ENCODE measurements at places on chromosomes 11 and 22.

- no peak for DNase-seq
Observed at GRCh38 chr22:19619144-19620009, 94.9 kb upstream of the SEPTIN5 start.

GRCh38 chr11:65479184-65480145, 19.4 kb upstream of the MALAT1 start:
- no peak for DNase-seq

GRCh38 chr11:70421123-70421522, 22.8 kb downstream of the CTTN start:
- DNase-seq: peak; percentile 33

- DNase-seq: no peak
Observed at GRCh38 chr11:130473056-130473794, 24.8 kb downstream of the ADAMTS15 start.

GRCh38 chr22:18120857-18121256, 10.2 kb downstream of the TUBA8 start:
- DNase-seq: no peak

DNA sequence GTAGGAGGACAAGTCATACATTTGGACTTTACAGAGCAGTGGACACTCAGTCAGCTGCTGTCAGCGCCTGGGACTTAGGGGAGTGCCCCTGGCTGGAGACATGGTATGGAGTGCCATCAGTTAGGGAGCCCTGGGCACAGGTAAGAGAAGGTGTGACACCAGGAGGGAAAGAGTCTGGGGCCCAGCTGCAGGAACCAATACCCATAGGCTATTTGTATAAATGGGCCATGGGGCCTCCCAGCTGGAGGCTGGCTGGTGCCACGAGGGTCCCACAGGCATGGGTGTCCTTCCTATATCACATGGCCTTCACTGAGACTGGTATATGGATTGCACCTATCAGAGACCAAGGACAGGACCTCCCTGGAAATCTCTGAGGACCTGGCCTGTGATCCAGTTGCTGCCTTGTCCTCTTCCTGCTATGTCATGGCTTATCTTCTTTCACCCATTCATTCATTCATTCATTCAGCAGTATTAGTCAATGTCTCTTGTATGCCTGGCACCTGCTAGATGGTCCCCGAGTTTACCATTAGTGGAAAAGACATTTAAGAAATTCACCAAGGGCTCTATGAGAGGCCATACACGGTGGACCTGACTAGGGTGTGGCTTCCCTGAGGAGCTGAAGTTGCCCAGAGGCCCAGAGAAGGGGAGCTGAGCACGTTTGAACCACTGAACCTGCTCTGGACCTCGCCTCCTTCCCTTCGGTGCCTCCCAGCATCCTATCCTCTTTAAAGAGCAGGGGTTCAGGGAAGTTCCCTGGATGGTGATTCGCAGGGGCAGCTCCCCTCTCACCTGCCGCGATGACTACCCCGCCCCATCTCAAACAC, 850 bp upstream of the MIF start:
- DNase-seq: no peak

DNA sequence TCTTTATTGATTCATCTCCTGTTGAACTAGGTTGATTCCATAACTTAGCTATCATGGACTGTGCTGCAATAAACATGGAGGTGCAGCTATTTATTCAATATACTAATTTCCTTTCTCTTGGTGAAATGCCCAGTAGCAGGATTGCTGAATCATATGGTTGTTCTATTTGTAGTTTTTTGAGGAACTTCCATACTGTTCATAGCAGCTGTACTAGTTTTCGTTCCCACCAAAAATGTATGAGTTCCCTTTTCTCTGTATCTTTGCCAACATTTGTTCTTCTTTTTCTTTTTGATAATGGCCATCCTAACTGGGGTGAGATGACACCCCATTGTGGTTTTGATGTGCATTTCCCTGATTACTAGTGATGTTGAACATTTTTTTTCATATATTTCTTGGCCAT, 87.2 kb upstream of the NAV2 start:
- DNase-seq: no peak

DNA sequence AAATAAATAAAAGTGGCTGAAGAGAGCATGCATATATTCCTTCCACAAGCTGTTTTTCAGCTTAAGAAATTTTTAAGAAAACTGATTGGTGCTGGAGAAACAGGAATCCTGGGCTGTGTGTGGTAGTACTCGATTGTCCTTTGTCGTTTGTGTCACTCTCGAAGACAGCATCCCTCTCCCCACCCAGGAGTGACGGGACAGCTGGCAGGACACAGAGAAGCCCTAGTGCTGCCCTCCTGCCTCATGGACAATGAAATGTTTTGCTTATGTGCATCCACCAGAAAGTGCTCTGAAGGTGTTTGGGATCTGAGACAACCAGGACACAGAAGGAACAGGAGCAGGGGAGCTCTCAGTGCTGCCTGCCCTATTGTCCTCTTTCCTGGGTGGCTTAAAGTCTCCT, 12.8 kb downstream of the PLAAT4 start:
- DNase-seq: no peak

GRCh38 chr11:129412494-129412893, 36.8 kb downstream of the BARX2 start:
- DNase-seq: no peak

DNA sequence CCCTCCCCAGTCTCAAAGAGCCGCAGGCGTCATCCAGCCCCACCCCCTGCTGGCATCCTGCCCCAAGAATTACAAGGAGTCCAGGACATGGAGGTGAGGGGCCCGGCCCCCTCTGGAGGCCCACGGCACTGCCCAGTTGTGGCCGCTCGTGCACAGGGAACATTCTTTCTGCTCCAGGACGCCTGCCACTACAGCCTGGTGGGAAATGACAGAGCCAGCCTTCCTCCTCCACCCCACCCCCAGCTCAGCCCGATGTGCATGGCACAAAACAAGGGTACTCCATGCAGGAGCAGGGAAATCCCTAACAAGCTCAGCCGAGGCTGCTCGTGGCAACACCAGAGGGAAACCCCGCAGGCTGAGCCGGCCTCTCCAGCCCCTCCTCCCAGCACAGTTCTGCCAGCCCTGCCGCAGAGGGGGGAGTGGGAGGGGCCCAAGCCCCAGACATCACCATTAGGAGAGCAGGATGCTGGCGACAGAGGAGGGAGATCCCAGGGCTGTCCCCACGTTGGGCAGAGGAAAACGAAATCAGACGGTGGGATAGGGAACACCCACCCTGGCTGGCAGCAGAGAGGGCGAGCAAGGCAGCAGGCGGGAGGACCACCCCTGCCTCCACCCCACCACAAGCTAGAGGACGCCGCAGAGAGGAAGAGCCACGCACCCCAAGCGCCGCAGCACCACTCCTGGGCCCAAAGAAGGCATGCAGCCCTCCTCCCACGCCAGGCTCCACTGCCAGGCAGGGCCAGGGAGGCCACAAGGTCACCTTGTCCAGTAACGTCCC, 10.0 kb downstream of the IGSF9B start:
- no peak for DNase-seq

All from AML-193 (cell line).